ENCODE measurements at places on chromosomes 5 and 9. TPM values are rescaled to one million over a fixed set of nuclear protein-coding genes. Genes with fewer than 3 reads are reported as not detected.

DNA sequence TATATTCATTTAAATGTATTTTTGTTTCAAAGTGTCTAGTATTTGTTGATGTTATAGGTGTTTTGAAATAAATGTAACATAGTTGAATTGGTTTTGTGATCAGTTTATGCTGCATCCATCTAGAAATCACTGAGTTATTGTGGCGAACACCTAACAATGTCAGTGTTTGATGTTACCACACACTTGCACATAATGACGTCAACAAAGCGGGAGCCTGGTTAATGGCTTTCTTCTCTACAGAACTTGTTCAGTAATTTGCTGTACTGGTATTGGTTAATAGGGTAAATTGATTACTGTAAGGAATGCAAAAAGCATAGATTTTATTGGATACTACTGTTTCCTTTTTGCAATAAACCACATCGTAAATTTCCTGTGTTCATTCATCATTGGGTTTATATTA, 133.0 kb downstream of the ATG10 start:
- no peak for DNase-seq

- no peak for DNase-seq
These were observed 3.0 kb upstream of the FGF18 start for GRCh38 chr5:171416160-171417049.

DNA sequence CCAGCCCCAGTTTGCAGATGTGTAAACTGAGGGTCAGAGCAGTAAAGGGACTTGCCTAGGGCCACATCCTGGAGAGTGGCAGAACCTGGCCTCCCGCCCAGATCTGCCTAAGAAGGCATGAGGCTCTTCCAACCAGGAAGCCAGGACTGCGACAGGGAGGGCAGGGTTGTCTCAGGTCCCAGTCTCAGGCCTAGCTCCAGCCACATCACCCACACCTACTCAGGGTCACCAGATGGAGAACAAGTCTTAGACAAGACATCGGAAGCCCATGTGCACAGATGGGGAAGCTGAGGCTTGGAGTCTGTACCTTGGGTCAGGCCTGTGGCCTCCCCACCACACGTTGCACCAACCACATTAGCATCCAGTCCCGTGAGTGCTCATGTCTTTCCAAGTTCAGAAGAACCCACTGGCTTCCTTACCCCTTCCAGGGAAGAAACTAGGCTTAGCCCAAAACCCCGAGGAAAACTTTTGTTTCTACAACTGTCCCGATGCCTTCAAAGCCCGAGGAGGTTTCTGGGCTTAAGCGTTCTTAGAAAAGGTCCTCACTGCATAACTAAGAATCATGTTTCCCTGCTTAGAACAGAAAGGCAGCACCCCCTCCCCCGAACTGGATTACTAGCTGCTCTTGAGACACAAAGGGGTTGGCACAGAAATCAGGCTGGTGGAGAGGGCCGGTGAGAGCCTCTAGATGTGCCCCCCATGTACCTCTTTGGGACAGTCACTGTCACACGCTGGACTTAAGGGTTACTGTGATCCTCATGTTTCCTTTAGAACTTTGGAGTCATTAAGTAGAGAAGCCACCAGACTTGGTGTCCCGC, 2.2 kb downstream of the FAM78A start:
- DNase-seq: no peak

DNA sequence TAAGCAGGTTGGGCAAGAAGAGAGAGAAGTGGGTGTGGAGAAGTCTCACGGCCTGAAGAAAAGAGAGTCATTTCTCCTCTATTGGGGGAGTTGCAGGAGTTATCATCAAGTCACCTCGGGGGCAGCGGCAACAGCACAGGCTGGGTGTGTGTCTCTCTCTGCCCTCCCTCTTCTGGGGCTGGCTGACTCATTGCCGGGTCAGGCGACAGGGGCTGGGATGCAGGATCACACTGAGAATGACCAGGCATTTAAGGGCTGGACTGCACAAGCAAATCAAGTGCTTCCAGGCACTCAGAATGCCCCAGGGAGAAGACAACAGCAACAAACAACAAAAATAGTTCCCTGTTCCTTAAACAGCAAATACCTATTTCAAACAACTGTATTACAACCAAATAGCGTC, 6.3 kb upstream of the EQTN start:
- no peak for DNase-seq

DNA sequence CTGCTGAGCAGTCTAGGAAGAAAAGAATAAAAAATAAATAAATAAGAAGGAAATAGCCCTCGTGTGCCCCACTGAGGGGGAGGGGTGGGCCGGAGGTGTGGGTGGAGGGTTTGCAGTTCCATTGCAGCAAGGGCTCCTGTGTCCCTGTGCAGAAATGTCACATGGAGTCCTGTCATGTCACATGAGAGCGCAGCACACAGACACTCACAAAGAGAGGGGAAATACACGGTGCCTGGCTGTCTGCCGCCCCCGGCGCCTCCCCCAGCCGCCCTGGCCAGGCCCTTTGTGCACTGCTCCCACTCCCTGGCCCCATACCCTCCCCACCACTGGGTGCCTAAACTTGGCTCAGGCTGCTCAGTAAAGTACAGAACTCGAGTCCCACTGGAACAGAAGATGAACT, 55.6 kb upstream of the SPTLC1 start:
- DNase-seq: no peak

GRCh38 chr5:140926443-140927227, 536 bp downstream of the PCDHAC1 start:
- no peak for DNase-seq

GRCh38 chr5:135360278-135361274, 38.5 kb downstream of the MACROH2A1 start:
- DNase-seq: no peak

DNA sequence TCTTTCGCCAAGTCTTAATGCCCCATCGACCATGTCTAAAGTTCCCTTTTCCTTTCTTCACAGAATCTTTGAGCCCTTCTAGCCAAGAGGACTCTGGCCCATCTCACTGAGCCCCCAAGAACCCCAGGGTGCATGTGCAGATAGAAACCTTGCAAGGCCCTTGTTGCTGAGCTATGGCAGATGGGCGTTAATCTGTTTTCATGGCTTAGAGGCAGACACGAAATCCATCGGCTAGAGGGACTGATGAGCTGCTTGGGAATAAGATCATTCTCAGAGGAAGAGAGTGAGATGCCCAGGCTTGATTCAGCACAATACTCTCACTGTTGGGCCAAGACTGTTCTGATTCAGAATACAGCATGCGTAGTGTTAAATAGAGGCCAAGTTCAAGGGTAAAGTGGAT, 262.5 kb upstream of the C9orf72 start:
- no peak for DNase-seq

- DNase-seq: no peak
These were observed 141.6 kb downstream of the SLC25A46 start for GRCh38 chr5:110880413-110880812.

- DNase-seq: peak; percentile 42
These were observed 20.8 kb downstream of the OBP2B start for GRCh38 chr9:133188006-133188842.

- no peak for DNase-seq
These were observed 13.8 kb downstream of the OR2S2 start for GRCh38 chr9:35944173-35944572.

DNA sequence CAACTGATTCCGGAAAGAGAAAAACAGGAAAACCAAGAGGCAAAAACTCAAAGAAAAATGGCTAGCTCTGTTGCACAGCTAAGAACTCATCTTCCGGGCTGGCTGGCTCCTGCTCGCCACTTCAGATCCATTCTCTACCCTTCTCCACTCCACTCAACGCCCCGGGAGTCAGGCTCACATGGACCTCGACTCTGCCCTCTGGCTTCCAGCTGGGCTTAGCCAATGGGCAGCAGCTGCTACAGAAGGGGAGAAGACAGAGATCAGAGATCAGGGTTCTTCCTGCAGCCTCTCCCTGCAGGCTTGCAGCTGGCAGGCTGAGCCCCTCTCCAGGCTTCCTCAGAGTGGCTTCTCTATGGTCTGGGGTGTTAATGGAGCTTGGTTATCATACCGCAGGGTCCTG, 187.5 kb downstream of the MED10 start:
- DNase-seq: no peak

DNA sequence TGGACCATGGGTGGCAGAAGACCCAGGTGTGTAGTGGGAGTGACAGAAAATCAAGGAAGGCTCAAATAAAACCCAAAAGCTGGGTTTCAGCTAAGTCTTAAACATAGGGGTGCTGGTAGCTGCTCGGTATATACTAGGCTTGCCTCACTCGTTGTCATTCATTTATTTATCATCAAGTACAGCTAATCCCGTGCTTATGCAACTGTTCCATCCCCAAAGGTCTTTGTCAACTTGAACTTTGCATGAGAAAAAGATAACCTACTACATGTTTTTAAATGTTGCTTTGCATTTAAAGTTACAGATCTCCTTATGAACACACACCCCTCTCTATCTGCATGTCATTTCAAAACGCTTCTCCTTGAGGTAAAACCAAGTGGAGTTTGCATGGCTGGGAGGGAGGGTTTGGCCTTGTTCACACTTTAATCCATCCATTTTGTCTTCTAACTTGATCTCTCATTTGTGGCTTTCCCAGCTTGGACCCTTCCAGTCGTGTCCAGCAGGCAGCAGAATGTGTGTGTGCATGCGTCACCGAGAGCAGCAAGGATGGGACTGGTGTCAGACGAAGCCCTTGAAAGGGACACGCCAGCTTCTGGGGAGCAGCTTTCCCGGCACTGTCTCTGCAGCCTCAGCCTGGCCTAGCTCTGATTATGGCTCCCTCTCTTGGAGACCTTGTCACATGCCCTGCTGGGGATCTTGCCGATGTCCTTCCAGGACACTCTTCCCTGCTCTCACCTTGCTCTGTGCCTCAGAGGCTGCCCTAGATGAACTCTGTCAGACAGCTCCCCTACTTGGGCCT, 133.5 kb downstream of the GADD45G start:
- DNase-seq: no peak

- peak; percentile 34 for DNase-seq
These were observed 909 bp downstream of the AFF4 start for GRCh38 chr5:132962429-132963021.

- peak; percentile 63 for DNase-seq
These were observed at the start of gene STING1 for GRCh38 chr5:139482050-139482889. Gene STING1, minus strand, starts transcription at chr5:139482758. Its CDS starts 1,054 bp downstream, at chr5:139481704.

DNA sequence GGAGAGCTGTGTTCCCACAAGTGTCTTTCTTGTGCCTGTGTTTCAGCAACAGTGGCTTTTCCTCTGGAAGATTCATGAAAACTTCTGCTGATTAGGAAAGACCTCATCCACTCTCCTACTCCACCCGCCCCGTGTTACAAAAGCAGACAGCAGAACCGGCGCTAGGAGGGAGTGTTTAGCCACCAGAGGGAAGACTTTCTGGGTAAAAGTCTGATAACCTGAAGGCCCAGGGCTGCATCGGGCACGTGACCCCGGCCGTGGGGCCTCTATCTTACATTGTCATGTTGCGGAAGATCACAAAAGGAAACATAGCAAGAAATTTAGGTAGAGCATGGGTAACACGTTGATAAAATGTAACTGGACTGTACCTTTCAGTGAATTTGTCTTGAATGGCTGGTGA, 32.0 kb upstream of the DMRT2 start:
- peak; percentile 35 for DNase-seq

DNA sequence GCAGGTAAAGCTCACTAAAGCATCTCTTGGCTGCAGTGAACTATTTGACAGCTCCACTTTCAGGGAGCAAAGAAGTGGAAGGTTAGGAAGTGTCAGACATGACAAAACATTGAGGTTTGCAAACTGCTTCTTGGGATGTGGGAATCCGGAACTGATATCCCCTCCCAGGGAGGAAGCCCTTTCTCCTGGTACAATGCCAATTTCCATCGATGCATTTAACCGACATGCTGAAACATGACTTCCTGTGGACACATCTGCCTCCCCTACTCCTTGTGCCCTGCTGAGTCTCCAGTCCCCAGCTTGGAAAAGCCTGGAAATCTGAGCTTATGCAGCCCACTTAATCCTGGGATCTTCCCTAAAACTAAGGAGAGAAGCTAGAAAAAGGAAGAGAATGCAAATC, 323.1 kb upstream of the DAP start:
- no peak for DNase-seq

DNA sequence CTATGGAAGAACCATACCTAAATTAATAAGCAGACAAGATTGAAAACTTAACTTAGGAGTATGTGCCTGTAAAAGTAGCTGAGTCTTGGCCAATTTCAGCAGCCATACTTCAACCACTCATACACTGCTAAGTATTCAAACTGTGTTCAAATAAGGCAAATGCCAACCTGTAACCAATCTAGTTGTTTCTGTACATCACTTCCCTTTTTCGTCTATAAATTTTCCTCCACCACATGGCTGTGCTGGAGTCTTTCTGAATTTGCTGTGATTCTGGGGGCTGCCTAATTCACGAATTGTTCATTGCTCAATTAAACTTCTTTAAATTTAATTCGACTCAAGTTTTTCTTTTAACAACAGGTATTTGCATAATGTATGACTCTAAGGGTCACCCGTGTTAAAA, 184.4 kb downstream of the PLK2 start:
- DNase-seq: no peak

- no peak for DNase-seq
These were observed 572 bp downstream of the CDK5RAP2 start for GRCh38 chr9:120579139-120580050.

GRCh38 chr5:45162974-45163373, 354.2 kb downstream of the MRPS30 start:
- DNase-seq: no peak

PCDHGA10 gene
- total RNA-seq: 0.18 TPM

FSD1L gene
- total RNA-seq: 5.1 TPM

ZDHHC11 gene
- 1.4 TPM for total RNA-seq

SLC45A2 gene
- total RNA-seq: not detected

MUSK gene
- total RNA-seq: not detected

CCL28 gene
- total RNA-seq: not detected

SLC34A3 gene
- total RNA-seq: 0.38 TPM

FBXW2 gene
- 43.1 TPM for total RNA-seq

Measured in HepG2 (cell line).